Stimulated activated CD4-positive, alpha-beta T cell treated with anti-CD3 and anti-CD28 coated beads, Interleukin-1b, Interleukin-23, amount 100 ng/mL, for 4 hours (primary cell): ENCODE measurements at places on chromosomes 16 and 17.

DNA sequence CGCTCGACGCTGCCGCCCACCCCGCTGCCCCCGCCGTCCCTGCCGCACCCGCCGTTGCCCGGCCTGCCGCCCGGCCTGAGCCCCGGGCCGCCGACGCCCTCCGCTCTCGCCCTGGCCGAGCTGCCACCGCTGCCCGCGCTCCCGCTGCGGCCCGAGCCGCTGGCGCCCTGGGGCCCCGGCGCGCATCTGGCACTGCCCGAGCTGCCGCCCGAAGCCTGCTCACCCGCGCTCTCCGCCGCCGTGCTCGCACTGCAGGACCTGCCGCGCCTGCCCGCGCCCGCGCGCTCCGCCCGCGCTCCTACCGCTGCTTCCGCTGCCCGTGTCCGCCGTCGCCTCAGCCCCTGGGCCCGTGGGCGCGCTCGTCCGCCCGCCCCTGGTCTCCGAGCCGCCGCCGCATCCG is 8.4 kb upstream of the CLDN9 start:
- DNase-seq, result no peak

- DNase-seq, result no peak
These were observed 7.7 kb downstream of the GIT1 start for GRCh38 chr17:29581583-29582253.

DNA sequence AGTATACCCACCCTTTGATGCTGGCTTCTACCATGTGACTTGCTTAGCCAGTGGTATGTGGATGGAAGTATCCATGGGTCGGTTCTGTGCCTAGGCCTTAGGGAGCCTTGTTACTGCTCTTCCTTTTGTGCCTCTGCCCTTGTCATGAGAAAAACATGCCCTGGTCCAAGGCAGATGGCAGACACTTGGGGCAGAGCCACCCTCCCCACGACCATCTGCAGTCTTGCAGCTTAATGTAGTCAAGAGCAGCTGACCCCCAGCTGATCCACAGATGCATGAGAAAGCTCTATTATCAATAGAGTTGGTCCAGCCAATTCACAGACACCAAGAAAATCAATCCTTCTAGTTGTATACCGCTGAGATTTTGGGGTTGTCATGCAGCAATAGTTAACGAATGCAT is 95.7 kb downstream of the SLC39A11 start:
- no peak for DNase-seq

GRCh38 chr17:42985225-42985624 is 4.9 kb downstream of the RUNDC1 start:
- no peak for DNase-seq

- DNase-seq, result no peak
These were observed 14.3 kb upstream of the GINS3 start for GRCh38 chr16:58377932-58378331.

- DNase-seq, result no peak
These were observed 125.8 kb downstream of the CCDC182 start for GRCh38 chr17:57619061-57619937.

DNA sequence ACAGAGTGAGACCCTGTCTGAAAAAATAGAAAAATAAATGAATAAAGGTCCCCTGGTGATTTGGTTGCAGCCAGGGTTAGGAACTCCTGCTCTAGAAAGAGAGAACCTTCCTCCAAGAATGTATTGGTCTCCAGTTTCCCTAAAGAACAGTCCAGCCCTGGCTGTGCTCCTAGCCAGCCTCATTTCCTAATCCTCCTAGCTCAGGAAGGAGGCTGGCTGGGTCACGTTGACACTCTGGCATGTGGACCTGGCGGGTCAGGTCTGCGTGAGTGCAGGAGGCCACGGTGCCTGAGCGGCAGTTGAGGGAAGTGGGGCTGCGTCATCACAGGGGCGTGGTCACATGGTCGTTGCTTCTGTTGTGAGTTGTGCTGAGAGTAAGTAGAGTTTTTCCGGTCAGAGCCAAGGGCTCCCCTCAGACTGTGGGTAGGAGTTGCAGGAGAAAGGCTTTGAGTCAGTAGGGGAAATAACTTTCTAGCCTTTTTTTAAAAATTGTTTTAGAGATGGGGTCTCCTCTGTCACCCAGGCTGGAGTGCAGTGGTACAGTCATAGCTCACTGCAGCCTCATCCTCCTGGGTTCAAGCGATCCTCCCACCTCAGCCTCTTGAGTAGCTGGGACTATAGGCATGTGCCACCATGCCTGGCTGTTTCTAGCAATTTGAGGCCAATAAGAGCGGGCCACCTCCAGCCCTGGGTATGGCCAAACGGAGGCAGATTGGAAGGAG is 194.0 kb upstream of the CIBAR2 start:
- peak; percentile 68 for DNase-seq

DNA sequence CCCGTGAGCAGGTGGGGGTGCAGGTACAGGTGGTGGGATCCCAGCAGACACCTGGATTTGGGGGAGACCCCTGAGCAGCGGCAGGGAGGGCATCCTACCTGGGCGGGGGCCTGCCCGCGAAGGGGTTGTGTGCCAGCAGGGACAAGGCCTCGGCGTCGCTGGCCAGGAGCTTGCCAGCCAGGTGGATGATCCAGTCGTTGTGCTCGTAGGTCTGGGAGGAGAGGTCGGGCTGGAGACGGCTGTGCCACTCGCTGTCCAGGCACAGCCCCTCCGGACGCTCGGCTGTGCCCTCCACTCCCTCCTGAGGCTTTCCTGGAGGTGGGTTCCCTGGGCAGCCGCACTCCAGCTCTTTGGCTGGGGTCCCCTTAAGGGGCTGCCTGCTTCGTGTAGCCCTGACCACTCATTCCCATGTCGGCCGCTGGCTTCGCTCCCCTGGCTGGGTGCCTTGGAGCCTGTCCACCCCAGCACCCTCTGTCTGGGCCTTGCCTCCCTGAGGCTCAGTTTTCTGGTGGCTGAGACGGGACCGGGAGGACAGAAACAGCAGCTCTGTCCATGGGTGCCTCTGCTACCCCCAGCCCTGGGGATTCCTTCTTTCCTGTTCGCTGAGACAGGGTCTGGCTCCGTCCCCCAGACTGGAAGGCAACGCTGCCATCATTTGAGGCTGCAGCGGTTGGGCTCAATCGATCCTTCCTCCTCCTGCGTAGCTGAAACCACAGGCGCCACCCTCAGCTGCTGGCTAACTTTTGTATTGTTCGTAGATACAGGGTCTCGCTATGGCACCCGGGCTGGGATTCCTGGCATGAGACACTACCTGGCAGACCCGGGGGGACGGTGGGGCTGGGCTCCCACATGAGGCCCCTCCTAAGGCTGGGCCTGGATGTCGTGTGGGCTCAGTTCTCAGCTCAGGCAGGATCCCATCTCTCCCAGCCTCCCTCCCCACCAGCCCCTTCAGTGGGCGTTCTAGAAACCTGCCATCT is 68.6 kb upstream of the GNG13 start:
- no peak for DNase-seq

GRCh38 chr16:23408242-23408822 is 44.7 kb downstream of the COG7 start:
- no peak for DNase-seq
